NCI-H345 (cell line): ENCODE measurements at places on chromosomes 3 and 15.

- DNase-seq = no peak
Measured at GRCh38 chr3:118990823-118991560, 43.7 kb downstream of the IGSF11 start.

GRCh38 chr15:59224474-59224873 is 17.8 kb downstream of the LDHAL6B start:
- DNase-seq = no peak

DNA sequence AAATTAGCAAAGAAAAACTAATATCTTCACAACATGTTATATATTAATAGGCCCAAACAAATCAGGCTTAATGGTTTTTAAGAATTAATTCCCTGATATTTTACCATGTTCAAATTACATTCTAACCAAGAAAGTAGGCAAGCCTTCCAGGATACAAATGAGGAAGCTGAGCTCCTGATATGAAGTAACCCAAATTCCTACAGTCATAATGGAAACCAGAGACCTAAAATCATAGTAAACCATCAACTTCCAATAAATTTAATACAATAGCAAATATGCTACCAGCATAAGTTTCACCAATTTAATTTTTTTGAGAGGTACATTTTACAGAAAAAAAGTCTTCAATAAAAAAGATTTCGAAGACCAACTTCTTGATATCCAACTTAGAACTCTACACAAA is 3.8 kb downstream of the DCBLD2 start:
- DNase-seq = no peak

DNA sequence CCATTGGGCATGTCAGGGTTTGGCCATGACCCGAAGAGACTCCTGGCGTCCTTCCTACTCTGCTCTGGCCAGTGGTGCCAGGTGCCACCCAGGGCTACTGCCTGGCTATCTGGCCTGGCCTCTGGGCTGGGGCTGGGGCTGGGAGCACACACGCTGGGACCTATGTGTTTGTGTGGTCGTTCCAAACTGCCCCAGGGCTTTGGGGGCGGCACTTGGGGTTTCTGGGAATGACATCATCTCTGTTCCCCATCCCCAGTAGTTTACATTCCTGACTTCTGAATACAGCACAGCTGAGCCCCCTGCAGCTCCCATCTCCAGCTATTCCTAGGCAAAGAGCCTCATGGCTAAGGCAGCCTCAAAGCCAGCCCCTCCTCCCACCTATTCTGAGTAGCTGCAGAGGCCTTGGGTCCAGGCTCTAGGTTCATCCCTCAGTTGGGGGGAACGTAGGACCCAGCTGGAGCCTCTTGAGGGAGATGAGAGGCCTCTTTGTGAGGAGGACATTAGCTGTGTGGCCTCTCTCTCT is 24.3 kb downstream of the PLEKHO2 start:
- no peak for DNase-seq

GRCh38 chr15:30974112-30974511 is 17.3 kb downstream of the MTMR10 start:
- DNase-seq = no peak
